ENCODE measurements at places on chromosomes 5 and 9.

DNA sequence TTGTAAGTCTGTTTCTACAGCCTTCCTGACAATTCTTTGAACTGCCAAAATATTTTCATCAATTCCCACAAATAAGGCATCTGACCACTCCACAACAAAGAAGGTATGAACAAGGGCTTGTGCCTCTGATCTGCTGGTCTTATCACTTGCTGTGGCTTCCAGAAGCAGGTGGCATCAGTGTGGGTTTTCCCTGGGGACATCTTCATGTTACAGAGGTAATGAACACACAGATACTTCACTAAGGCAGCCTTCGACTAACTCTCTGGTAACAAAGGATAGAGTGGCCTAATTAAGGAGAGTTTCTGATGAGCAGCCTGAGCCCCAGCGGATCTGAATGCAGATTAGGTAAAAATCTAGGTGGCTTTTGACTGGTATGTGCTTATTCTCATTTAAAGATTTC is 15.2 kb upstream of the ERAP2 start:
- DNase-seq: no peak

- DNase-seq: no peak
Measured at GRCh38 chr5:36610621-36611020, 4.2 kb downstream of the SLC1A3 start.

GRCh38 chr5:115806986-115807653 is 9.3 kb downstream of the CDO1 start:
- no peak for DNase-seq

DNA sequence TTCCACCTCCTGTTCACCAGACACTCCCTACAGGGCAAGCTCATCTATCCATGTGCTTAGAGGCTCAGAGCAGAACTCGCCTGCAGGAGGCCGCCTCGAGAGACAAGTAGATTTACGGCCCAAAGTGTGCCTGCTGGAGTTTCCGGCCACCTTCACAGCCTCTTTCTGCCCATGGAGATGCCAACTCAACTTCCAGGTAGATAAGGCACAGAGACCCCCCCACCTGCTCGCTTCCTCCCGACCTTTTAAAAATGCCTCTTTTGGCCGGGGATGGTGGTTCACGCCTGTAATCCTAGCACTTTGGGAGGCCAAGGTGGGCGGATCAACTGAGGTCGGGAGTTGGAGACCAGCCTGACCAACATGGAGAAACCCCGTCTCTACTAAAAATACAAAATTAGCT is 46.6 kb downstream of the EXD3 start:
- no peak for DNase-seq

DNA sequence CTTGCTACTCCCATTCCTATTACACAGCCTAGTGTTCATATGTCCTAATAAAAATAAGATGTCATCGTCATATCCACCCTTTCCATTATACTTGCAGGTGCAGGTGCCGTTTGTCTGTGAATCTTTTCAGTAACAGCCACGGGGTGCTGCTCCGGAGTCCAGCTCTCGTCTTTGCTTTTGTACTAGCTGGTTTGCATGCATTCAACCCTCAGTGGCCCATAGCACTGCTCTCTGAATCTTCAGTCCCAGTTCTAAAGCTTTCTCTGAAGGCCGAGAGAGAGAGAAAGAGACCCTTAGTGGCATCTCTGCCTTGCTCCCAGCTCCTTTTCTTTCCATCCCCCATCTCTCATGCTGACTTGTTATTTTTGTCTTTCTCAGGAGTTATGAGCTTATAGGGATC is 468.5 kb downstream of the TMEM232 start:
- no peak for DNase-seq

GRCh38 chr5:109961751-109962150 is 272.0 kb downstream of the MAN2A1 start:
- DNase-seq: no peak

GRCh38 chr9:115008536-115009270 is 78.3 kb upstream of the TNFSF8 start:
- no peak for DNase-seq

GRCh38 chr5:98929710-98930298 is 997 bp upstream of the CHD1 start:
- peak; percentile 57 for DNase-seq

DNA sequence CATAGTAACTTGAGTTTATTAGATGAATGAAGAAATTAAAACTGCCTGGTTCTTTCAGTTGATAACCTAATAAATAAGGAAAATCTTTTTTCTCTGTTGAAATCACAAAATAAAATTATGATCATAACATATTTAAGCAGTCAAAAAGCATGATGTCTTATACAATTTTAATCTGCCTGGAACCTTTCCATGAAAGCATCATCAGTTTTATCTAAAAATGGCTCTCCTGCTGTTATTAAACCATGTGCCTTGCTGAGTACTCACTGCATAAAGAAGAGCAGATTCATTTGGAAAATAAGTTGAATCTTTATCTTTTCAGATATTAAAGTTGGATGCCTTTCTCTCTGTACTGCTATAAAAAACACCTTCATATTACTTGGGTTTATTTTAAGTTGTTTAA is 148.8 kb downstream of the SLC24A2 start:
- DNase-seq: no peak
